ENCODE measurements at places on chromosomes 6 and 20.
A peak's percentile ranks its signal among the peaks of the same experiment; 100 is the strongest.

- no peak for DNase-seq
Measured at GRCh38 chr6:138037009-138037504, 70.2 kb downstream of the PERP start.

DNA sequence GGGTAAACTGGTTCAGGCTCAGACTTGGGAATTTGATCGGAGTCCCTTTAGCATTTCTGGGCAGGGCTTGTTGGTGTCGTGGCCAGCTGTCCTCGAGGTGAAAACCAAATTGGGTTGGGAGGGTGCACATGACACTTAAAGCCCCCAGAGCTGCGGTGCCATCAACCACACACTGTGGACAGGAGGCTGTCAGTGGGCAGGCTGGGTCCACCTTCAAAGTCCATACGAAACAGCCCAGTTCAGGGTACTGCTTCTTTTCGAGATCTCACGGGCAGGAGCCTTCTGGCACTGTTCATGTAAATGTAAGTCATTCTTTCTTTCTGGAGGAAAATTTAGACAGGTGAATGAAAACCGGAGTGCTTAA lies 7.0 kb downstream of the SYNJ2 start:
- no peak for DNase-seq

- no peak for DNase-seq
Measured at GRCh38 chr6:170113141-170113540, 177.7 kb downstream of the DLL1 start.

- no peak for DNase-seq
Measured at GRCh38 chr20:39358052-39358451, 395.9 kb downstream of the DHX35 start.

- DNase-seq, result peak; percentile 19
Measured at GRCh38 chr6:159691133-159691962, 1.7 kb downstream of the SOD2 start.

DNA sequence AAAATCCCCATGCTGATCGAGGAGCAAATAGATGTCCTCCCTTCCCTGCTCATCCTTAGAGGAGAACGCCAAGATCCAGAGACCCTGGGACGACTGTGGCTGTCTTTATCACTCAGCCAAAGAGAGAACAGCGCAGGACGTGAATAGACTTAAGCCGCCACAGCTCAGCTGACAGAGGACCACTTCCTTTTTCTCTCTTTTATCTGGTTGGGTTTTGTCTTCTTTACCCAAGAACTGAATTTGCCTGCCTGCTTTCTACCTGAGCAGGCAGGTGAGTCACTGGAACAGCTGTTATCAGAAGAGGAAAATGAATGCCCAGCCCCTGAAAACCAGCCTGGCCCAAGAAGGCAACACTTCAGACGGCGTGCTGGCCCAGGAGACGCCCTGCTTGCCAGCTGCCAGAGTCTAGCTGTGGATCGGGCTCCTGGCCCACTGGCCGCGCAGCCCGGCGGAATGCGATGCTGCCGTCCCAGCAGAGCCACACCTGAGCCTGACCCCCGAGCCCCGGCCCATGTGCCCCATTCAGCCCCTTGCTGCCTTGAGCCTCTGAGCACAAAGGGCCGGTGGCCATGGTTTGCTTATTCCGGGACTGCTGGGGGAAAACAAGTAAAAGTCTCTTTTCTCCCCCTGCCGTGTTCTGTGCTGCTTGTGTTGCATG lies 82.1 kb downstream of the TCP11 start:
- peak; percentile 34 for DNase-seq

DNA sequence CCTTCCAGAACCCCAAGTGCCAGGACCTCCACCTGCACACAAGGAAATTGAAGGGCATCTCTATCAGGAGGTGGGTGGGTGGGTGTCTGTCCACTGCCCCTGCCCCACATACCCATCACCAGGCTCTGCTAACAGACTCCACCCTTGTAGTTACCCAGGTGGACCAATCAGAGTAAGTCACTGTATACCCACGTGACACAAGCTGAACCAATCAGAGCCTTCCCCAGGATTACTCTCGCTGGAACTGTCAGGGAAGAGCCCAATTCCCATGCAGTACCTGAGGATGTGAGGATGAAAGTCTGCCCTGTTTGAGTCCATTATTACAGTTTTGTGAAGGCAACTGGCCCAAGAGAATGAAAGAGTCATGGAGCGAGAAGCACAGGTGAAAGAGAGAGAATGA lies 4.2 kb downstream of the OCSTAMP start:
- no peak for DNase-seq

DNA sequence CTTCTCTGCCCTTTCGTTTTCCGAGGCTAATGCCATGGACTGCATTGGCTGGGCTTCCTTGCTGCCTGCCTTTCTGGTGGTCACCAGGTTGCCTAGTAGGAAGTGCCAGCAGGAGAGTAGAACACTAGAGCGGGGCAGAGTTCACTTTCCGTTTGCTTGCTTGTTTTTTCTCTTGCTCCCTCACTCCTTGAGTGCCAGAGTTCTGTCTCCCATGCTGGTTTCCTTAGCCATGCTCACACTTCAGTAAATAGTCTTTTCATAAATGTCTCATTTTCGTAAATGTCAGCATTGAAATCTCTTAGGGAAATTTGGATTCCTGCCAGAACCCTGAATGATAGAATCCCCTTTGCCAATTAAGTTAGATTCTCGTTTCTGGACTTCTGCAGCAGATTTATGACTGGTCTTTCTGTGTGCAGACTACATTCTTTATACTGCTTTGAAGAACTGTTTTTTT lies 63.9 kb downstream of the FAM83B start:
- no peak for DNase-seq

DNA sequence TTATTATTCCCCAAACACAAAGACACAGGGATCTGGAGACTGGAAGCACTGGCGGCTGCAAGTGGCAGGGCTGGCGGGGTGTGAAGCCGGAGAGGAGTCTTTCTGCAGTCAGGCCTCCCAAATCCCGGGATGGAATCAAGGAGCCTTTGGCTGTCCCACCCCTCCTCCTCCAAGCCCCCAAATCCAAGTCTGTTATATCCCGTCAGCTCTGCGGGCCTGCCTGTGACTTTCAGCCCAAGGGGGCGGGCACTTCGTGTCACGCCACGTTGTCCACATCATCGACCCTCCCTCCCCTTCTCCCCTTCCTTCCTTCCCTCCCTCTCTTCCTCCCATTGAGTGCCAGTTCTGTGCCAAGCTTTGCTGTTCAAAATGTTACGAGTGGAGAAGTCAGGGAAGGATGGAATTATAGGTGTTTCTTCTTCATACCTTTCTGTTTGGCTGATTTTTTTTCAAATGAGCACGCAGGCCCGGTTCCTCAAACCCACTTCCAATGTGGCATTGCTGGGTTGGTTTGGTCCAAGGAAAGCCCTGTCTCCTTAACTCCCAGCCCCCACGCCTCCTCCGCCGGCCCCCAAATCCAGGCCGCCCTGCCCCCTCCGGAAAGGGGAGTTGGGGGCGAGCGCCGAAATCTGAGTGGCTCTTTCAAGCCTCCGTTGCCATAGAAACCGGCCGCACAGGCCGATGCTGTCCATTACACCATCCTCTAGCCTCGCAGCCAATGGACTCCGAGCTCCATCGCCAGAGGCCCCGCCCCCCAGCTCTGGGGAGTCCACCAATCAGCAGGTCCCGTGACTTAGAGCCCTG lies 12.7 kb downstream of the ZCCHC3 start:
- peak; percentile 94 for DNase-seq

DNA sequence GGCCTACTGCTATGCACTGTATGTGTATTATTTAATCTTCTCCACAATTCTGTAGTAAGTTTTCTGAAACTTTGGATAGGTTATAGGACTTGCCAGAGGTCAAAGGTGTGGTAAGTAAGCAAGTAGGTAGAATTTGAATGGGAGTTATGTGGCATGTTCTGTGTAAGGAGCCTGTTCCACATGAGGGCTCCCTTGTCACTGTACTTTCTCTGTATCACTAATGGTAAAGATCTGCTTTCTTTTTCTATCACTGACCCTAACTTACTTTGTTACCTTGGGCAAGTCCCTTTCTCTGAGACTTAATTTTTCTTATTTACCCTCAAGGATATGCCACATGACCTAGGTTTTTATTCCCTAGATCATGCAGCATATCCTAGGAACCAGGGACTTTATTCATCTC lies 50.3 kb downstream of the EIF2S2 start:
- DNase-seq, result no peak

- DNase-seq, result no peak
Measured at GRCh38 chr6:46072866-46073265, 56.9 kb upstream of the ENPP4 start.

DNA sequence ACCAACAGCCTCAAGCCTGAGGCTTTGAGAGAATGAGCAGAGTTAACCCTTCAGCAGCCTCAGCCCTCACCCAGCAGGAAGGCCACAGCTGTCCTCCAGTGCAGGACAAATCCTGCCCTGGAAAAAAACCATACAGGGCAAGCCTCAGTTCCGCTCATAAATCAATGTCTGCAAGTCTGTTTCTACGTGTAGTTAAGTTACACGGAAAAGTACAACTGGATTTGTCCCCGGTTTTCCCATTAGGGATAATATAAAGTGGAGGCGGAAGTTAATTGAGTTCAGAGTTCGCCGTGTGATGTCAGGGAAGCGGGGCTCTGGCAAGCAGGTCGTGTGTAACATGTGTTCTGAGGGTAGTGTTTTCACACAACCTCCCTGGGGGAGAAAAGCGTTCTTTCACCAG lies 44.2 kb upstream of the EYA2 start:
- peak; percentile 30 for DNase-seq

GRCh38 chr6:141309295-141309694 lies 823.4 kb upstream of the GJE1 start:
- no peak for DNase-seq

DNA sequence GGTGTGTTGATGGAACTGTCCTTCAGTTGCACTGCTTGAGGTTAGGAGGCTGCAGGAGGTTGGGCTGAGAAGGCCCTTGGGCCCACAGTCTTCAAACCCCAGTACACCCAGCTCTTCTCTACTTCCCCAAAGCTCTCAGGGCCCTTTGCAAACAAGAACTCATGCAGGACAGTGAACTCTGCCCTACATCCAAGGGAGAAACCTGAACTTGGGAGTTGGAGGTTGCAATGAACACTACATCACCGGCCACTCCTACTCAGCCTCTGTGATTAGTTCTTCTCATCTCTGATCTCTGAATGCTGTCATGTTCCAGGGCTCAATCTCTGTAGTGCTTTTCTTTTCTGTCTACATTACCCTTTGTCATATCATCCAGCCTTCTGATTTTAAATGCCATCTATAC lies 148.5 kb upstream of the PDE7B start:
- no peak for DNase-seq
